AG04450 (cell line): ENCODE measurements at places on chromosomes 2 and 18.

GRCh38 chr2:156065912-156066311 is 266.6 kb downstream of the NR4A2 start:
- DNase-seq: no peak

DNA sequence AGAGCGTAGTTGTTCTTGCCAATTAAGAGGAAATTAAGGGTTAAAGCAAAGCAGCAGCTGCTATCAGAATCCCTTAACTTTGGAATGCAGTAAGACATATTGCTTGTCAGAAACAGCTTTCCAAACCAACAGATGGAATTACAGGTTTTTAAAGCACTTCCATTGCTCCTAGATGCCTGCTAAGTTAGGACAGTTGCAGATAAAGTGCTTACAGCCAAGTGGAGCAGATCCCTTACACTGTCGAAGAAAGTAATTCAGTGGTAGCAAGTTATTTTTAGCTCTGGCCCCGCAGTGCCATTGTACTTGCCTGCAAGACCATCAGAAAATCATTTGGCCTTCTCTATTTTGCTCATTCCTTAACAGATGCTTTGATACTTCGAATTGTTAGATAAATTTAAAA is 5.4 kb downstream of the PDK1 start:
- DNase-seq: no peak

- DNase-seq: no peak
Observed at GRCh38 chr18:50696436-50696835, 123.4 kb downstream of the MRO start.

GRCh38 chr18:76565238-76566173 is 70.5 kb upstream of the ZNF516 start:
- peak; percentile 87 for DNase-seq

DNA sequence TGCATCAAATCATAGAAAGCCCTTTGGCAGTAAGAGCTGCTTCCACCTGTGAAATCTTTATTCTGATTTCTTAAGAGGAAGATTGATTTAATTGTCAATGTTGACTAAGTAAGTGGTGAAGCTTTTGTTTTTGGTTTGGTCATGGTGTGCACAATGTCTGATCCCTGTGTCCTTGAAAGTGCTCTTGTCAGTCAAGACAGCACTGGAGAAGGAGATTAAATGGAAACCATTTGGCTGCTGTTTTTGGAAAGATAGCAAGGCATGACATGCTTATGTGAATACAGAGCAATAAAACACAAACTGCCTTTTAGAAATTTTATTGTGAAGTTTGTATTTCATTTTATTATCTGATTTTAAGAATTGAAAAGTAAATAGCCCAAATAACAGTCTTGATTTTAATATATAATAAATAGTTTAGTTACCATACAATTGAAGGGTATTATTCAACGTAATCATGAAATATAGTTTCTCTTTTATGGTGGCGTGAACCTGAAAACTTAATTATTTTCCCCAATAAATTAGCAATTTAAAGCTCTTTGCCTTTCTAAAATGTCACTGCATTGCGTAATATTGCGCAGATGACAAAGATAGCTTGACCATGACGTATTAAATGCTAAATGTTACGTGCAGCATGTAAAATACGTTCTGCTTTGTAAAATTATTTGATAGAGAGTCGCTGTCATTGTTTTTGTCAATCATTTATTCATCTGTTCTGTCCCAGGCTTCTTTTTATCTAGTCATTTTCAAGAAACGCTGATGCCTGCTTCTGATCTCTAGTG is 69.0 kb downstream of the GULP1 start:
- DNase-seq: no peak

GRCh38 chr18:23357996-23358594 is 95.0 kb upstream of the RIOK3 start:
- no peak for DNase-seq

GRCh38 chr2:85644909-85645308 is 23.1 kb downstream of the SFTPB start:
- no peak for DNase-seq
